T follicular helper cell (primary cell): ENCODE measurements at places on chromosomes 4 and X.

GRCh38 chr4:73692254-73692653, 48.1 kb upstream of the CXCL8 start:
- no peak for DNase-seq

DNA sequence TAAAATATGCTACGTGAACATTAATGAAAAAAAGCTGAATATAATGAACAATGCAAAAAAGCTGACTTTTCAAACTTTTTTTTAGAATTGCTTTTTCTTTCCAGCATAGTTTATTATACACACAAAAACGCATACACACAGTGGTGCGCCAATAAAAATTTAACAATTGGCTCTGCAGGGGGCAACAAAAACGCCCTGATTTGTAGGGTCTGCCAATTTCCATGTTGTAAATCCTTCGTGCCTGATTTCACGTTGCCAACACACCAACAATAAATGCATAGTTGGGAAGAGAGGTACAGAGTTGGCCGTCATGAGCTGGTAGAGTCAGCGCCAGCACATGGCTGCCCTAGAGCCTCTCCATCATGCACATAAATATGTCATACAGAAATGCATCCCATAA, 333.1 kb downstream of the MAPK10 start:
- no peak for DNase-seq

DNA sequence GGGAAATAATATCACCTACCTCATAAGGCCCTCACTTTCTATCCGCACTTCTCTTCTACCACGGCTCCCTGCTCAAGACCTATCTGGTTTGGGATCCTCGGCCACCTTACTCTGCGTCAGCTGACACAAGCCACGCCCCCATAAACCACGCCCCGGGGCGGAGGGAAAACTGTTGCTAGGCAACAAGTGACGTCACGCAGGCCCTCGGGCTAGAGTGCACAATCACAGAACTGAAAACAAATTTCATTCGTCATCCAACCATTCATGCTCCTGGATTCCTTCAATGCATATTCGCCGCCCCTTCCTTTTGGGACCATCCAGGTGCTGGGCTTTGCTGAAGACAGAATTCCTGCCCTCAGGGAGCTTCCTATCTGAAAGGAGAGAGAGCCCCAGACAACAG, 66.3 kb downstream of the SMC1A start:
- no peak for DNase-seq

DNA sequence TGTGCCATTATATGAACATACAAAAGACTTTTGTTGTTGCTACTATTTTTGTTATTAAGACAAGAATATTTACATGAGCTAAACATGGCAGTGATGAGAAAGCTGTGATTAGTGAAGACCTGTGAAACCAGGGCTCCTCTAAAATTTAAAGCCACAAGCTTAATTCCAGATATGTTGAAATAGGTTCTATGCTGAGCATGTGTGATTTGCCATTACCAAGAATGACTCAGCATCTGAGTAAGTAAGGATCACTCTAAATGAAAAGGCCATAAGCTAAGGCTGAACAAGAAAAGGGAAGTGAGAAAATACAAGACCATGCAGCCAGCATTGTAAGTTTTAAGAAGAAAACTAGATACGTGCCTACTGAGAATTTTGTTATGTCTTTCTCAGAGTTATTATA, 75.9 kb upstream of the CAMK2D start:
- DNase-seq, result no peak

DNA sequence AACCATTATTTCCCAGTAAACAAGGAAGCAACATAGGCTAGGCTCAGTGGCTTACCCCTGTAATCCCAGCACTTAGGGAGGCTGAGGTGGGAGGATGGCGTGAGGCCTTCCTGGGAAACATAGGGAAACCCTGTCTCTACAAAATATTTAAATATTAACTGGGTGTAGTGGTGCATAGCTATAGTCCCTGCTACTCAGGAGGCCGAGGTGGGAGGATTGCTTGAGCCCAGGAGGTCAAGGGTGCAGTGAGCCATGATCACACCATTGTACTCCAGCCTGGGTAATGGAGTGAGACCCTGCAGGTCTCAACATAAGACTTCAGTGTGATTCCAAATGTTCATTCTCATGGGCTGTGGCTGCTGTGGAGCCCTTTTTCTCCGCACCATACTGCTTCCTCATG, 34.9 kb downstream of the FHDC1 start:
- no peak for DNase-seq

DNA sequence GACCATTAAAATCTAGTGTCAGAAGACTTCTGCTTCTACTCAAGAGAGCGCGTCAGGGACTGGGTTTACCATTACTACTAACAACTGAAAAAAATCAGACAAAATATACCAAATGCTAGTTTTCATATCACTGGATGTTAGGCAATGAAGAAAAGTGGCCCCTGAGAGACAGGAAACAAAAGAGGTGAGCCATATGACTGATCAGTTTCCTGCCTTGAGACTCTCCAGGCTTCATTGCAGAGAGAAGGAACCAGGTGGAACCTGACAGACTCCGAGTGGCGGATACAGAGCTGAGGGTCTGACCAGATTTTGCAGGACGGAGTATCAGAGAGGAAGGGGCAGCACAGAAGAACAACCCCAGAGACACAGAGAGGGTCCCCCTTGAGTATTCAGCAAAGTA, 86.3 kb downstream of the C4orf51 start:
- no peak for DNase-seq

DNA sequence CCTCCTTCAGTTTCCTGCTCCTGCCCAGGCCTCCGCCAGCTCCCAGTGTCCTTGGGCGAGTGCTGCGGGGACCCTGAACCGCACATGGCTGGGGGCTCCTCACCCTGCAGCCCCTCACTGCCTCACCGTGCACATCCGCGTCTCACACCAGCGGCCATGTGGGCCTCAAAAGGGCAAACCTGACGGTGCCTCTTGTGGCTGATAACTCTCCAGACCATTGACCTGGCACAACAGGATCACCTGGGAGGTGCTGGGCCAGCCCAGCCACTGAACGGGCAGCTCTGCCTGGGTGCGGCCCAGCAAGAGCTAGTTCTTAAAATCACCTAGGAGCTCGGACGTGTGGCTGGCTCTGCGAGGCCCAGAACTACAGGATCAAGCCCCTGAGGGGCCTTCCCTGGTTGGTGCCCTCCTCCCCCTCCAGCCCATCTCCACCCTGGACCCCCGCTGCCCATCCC, 4.1 kb upstream of the S100P start:
- DNase-seq, result no peak

GRCh38 chrX:6701085-6701484, 166.2 kb upstream of the VCX3A start:
- DNase-seq, result no peak

DNA sequence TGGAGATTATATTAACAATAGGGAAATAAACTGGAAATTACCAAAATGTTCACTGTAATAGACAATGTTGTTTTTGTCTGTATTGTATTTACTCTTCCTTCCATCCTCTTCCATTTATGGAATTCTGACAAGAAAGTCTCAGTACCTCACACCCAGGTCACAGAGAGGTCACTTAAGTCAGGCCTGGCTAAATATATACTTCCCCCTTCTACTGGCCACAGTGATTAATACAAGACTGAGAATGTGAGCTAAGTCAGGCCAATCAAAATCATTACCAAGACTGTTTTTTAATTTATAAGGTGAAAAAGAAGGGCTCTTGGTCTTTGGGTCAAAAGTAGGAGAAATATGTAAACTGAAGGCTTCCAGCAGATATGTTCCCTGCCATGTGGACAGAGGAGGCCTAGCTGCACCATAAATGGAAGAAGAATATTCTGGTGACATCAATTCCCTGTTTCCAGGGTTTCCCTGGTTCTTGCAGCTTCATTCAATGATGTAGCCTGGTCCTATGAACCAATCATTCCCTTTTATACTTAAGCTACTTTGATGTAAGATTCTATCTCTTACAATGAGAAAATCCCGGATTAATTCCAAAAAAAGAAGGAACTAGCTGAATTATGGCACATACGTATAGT, 64.3 kb downstream of the LRBA start:
- DNase-seq, result no peak

- no peak for DNase-seq
These were observed 77.0 kb downstream of the AFAP1 start for GRCh38 chr4:7862561-7863192.

DNA sequence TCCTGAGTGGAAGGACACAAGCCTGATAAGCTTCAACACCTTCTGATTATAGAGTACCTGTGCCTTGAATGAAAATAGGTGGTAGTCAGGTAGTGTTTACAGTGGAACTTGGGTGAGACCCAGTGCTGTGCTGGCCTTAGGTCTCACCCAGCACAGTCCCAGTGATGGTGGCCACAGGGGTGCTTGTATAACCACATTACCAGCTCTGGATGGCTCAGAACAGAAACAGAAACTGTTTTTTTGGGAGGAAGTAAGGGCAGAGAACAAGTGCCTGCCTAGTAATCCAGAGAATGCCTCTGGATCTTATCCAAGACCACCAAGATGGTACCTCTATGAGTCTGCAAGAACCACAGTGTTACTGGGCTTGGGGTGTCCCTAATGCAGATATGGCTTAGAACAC, 171.5 kb upstream of the DIPK2B start:
- no peak for DNase-seq

GRCh38 chrX:124440695-124441094, 94.3 kb downstream of the SH2D1A start:
- no peak for DNase-seq

GRCh38 chr4:177505171-177505615, 63.0 kb upstream of the AGA start:
- no peak for DNase-seq

- DNase-seq, result no peak
These were observed 322.9 kb downstream of the ANKRD50 start for GRCh38 chr4:124389591-124389990.

- no peak for DNase-seq
These were observed 767.8 kb upstream of the TENM3 start for GRCh38 chr4:181475359-181475758.

DNA sequence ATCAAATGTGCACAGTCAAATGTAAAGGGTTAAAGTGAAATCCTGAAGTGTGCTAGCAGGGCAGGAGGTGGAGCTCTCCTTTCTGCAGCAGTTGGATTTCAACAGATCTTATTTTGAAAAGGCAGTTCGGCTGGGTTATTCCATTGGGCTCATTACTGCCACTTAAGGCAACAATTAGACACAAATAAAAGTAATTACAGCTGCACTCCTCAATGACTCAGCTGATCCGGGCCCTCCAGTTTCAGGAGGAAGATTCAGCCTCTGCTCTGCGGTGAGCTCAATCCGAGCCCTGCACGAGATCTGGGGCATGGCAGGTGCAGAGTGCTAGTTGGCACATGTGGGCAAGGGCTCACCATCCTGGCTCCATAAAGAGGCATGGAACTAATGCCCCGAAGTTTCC, 85.4 kb downstream of the PHKA2 start:
- DNase-seq, result no peak

DNA sequence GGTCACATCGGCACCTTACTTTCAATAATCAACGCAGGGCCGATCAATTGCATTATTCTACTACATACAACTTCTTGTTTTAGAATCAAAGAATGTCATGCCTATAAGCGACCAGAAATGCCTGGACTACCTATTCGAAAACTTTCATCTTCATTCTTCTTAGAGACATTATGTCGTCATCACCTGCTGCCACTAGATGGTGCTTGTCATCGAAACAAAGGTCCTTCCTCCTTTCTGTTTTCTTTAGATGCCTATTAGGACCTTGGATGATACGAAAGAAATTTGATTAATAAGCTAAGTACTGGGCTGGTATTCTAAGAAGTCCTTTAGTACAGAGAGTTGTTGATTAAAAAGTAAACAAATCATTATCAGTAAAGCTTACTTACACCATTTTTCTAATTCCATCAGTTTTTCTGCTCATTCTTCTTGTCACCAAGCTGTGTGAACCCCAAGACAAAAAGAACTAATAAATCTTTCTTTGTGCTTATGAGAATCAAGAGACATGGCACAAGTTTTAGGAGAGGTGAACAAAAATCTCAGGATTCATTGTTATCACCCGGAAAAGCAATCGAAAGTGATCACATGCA, 154.5 kb upstream of the SLC4A4 start:
- DNase-seq, result peak; percentile 18

- DNase-seq, result no peak
These were observed 215.3 kb upstream of the TTC29 start for GRCh38 chr4:147160908-147161513.

DNA sequence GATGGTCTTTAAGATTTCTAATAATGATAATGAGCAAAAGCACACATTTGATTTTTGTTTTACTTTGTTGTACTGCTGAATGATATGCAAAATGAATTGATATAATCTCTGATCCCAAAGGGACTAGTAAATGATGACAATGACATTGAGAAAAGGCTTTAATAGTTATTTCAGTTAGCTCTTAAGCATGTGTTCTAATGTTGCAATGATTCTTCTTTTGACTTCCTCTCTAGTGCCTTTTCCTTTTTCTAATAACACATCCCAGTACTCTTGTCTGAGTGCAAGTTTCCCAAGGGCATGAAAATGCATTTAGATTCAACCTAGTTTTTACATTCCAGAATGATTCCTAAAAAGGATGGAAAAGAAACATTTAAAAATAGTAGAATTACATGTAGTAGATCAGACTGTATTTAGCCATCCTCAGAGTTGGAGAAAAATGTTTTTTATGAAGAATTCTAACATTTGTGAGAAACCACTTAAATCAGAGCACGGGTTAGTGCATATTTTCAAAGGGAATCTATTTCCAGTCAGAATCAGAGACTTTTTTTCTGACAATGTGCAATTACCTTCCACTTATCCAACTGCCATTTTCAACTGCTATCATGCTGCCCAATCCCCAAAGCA, 508.8 kb downstream of the C4orf33 start:
- DNase-seq, result no peak

GRCh38 chr4:1208970-1209704, 36.8 kb upstream of the SPON2 start:
- no peak for DNase-seq

GRCh38 chr4:98481167-98481566, 177.2 kb downstream of the TSPAN5 start:
- no peak for DNase-seq

DNA sequence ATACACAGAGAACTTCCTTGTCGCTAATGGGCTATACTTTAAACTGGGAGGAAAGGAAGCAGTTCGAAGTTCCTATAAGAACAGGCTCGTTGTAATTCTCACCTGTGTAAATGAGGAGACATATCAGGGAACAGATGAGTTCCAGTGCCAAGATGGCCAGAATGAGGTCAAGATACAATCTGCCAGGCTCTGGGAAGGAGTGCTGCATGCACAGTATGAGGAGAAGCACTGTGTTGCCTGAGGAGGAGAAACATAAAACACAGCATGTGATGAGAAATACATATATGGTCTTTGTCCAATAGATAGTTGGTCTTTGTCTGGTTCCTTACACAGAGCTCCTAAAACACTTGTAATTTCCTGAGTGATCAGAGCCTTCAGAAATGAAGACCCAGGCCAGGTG, 24.3 kb downstream of the TMEM192 start:
- no peak for DNase-seq

DNA sequence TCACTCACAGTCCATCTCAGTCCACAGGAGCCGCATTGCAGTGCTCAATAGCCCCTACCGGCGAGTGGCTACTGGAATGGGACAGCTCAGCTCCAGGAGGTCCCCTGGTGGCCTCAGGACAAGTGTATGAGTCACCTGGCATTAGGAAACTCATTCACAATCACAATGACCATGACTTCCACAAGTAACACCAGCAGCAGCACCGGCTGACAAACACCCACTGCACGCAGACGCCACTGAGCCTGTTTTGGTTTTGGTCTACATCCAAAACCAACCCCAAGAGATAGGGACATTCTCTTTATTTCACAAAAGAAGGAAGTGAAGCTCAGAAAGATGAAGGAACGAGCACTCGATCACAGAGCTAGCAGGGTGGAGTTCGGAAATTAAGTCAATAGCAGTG, 8.1 kb downstream of the JAKMIP1 start:
- no peak for DNase-seq

GRCh38 chr4:9933956-9934355, 87.3 kb downstream of the SLC2A9 start:
- DNase-seq, result no peak
